SK-N-SH (cell line): ENCODE measurements at places on chromosomes 2 and 18.

DNA sequence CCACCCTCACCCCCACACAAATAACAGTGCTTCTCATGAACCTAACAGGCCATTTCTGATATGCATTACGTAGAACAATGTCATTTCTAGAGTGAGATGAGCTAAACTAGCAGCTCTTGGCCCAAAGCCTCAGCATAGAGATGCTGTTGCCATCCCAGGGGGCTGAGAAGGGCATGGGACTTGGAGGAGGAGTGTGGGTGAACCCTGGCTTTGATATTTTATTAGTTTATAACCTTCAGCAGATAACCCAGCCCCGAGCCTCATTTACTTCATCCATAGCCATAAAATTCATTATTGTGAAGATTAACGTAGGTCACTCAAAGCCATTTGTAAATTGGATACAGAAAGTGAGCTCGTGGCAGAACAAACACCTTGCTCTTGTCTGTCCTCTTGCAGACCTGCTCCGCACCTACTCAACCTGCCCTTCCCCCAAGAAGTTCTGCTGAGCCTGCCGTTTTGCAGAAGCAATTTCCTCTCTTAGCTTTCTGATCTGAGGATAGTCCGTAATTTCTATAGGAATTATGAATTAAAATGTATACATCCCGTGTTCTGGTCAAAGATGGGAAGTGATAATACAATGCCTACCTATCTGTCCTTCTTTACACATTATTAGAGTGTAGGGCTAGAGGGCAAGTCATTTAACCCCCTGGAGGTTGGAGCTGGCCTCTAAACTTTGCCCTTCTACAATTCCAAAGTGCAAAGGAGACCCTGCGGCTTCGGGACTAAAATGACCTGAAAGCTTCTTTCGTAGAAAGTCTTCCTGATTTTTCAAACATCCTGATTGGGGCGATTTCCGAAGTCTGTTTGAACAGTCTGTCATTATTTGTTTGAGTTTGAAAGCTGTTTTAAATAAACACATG is 187.4 kb downstream of the BCL2 start:
- no peaks in the 10 kb centered on the region for H3K36me3 ChIP-seq
- H3K27me3 ChIP-seq = no peaks in the 10 kb centered on the region
- no peak overlapping the region for H3K27ac ChIP-seq
- H3K4me3 ChIP-seq = no peak overlapping the region
- no peaks in the 10 kb centered on the region for H3K4me1 ChIP-seq

GRCh38 chr2:147910990-147911473 is 66.2 kb downstream of the ACVR2A start:
- H3K27ac ChIP-seq = no peak overlapping the region
- peaks cover 3% of the 10 kb centered on the region for H3K36me3 ChIP-seq
- H3K4me3 ChIP-seq = no peak overlapping the region
- no peaks in the 10 kb centered on the region for H3K27me3 ChIP-seq
- no peak for DNase-seq

- H3K36me3 ChIP-seq = no peaks in the 10 kb centered on the region
- H3K4me3 ChIP-seq = no peak overlapping the region
- DNase-seq = no peak
- H3K27ac ChIP-seq = no peak overlapping the region
- no peaks in the 10 kb centered on the region for H3K27me3 ChIP-seq
- no peaks in the 10 kb centered on the region for H3K4me1 ChIP-seq
Measured at GRCh38 chr2:186714611-186715010, 20.8 kb downstream of the FAM171B start.

DNA sequence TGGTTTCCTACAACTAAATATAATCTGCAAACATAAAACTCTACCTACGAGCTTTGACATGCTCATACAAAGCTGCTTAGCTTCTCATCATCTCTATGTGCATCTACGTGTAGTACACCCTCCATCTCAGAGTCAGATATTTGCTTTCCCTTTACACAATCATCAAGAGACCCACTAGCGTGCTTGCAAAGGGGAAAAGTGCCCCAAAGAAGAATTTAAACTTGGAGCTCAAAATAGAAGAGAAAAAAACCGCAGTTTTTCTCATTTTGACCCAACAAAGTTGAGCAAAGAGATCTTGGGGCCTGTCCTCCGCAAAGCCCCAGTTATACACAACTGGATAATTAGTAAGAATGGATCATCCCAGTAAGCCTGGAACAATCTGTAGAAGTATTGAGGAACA is 104.1 kb downstream of the PAX3 start:
- H3K36me3 ChIP-seq = no peaks in the 10 kb centered on the region
- H3K27ac ChIP-seq = no peak overlapping the region

GRCh38 chr2:120558847-120559246 is 176.8 kb upstream of the GLI2 start:
- H3K36me3 ChIP-seq = no peaks in the 10 kb centered on the region
- no peaks in the 10 kb centered on the region for H3K27me3 ChIP-seq
- DNase-seq = no peak
- H3K27ac ChIP-seq = peak overlapping the region; percentile 63
- H3K4me3 ChIP-seq = no peak overlapping the region

DNA sequence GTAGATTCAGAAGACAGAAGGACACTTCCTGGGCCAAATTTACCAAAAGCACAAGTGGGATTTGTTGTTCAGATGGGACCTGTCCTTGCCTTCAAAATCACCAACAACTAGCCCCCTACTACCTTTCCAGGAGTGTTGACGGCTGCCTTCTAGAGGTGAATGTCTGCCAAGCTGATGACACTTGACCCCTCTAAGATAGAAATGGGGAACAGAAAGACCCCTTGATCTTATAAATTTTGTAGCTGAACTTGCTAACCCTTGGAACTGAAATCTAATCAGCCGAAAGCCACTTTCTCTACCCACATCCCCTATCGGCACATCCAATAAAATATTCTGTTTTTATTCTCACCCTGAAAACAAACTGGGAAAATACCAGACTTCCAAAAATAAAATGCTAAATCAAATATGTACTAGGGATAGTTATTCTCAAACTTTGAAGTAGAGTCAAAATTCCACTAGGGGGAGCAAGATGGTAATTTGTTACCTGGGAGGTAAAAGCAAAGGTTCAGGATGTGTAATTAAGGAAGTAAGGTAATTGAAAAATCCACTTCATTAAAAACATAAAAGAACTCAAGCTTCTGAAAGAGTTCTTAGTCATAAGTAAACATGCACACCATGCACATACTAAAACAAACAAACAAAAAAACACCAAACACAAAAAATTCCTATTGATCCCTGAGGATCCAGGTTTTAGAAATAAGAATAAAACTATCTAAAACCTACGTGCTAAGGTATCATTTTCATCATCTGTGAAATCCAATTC is 119.2 kb downstream of the ANKRD44 start:
- H3K4me1 ChIP-seq = peaks cover 27% of the 10 kb centered on the region
- H3K36me3 ChIP-seq = no peaks in the 10 kb centered on the region
- no peaks in the 10 kb centered on the region for H3K27me3 ChIP-seq
- peak; percentile 48 for DNase-seq
- H3K27ac ChIP-seq = peak overlapping the region; percentile 69
- no peak overlapping the region; the same call in 1 of the 2 replicates for H3K4me3 ChIP-seq
